Fibroblast of lung (primary cell): ENCODE measurements at places on chromosomes 11 and 22.

DNA sequence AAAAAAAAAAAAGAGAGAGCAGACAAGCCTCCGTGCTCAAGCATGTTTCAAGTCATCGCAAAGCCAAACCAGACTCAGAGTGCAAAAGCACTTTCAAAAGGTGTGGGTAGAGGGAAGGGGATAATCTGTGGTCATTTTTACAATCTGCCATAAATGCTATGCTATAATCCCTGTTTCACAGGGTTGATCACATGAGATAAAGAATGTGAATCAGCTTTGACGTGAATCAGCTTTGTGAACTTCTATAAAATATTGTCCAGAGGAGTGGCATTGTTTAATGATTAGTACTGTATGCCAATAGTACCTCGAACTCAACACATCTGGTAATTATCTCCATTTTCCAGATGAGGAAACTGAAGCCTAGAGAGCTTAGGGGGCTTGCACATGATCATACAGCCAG, 20.0 kb upstream of the POLD3 start:
- DNase-seq: no peak
- no peaks in the 10 kb centered on the region for H3K4me1 ChIP-seq
- no peak overlapping the region for H3K4me3 ChIP-seq
- no peaks in the 10 kb centered on the region for H3K36me3 ChIP-seq
- no peak overlapping the region for H3K27ac ChIP-seq

DNA sequence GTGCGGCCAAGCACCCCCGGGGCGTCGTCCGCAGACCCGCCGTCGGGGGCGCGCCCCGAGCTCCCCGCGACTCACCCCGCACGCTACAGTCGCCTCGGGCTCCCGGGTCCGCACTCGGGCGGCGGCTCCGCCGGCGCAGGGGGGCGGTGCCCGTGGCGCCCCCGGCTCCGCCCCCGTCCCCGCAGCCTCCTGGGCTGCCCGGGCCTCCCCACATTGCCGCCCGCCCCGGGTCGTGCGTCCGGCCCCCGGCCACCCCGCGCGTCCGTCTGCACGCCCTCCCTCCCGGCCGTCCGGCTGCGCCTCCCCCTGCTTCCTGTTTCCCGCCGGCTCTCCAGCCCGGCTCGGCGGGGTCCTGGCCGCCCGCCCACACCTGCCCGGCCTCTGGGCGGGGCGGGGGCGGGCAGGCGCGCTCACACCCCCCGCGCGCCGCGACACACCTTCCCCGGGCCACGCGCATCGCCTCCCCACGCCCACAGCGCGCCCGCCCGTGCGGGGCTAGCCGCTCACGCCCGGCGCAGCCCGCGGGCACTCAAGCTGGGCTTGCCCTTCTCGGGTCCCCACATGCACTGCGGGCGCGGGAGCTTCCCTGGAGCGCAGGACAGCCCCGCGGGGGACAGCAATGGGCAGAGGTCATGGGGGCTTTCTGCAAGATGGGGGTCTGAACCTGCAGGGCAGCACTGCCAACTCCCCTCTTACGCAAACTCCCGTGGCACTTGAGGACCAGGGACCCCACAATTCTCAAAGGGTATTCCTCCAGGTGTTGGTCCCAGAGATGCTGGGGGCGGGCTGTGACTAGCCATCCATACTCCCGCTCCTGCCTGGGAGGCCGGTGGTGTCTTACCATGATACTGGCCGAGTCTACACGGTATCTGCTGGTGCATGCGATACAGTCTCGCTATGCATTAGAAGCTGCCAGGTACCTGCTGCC, at the start of gene CARD10:
TSS of gene CARD10 (minus strand) at position 148 of the 928 bp plus-strand sequence. CDS start 215 bp downstream, outside the sequence.
- H3K27me3 ChIP-seq: no peaks in the 10 kb centered on the region
- peaks cover 4% of the 10 kb centered on the region for H3K4me1 ChIP-seq
- H3K4me3 ChIP-seq: peak within 1 kb of the TSS; percentile 62
- H3K27ac ChIP-seq: no peak within 1 kb of the TSS
- H3K36me3 ChIP-seq: peaks cover 2% of the 10 kb centered on the region

- H3K4me3 ChIP-seq: no peak overlapping the region
- no peak overlapping the region for H3K27ac ChIP-seq
- H3K36me3 ChIP-seq: no peaks in the 10 kb centered on the region
- no peaks in the 10 kb centered on the region for H3K4me1 ChIP-seq
- DNase-seq: no peak
These were observed 18.7 kb upstream of the NFAM1 start for GRCh38 chr22:42450862-42451261.

DNA sequence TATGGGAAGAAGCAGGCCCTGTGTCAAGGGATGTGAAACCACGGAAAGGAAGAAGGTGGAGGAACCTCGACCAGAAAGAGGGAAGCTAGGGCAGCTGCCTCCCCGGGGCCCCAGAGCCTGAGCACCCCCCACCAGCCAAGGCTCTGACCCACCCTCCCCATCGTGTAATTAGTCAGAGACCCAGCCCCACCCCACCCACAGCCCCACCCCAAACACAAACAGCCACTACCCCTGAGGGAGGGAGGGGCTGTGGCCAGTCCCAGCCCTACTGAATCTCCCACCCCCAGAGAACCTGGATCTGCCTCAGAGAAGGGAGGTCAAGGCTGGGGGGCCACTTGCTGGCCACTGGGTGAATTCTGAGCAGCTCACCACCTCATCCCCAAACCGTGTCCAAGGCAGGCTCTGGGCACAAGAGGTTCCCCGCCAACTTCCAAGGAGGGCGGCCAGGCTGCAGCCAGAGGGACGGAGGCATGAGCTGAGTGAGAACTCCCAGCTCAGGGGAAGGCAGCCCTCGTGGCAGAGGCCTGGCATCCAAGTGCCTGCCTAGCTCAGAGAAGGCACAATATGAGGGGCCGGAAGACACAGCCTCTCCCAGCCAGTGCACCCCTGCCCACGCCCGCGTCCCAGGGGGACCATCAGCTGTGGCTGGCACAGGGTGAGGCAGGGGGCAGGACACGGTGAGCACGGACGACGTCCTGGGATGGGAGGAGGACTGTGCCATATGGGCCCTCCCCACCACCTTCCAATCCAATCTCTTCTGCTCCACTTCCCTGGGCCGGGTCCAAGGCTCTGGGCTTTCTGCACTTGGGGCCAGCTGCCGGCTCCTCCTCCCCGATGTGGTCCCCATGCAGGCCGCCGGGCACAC, 2.7 kb downstream of the PLXNB2 start:
- DNase-seq: peak; percentile 34
- H3K4me1 ChIP-seq: peaks cover 57% of the 10 kb centered on the region
- H3K27me3 ChIP-seq: no peaks in the 10 kb centered on the region
- H3K36me3 ChIP-seq: peaks cover 13% of the 10 kb centered on the region
- peak overlapping the region; percentile 78 for H3K27ac ChIP-seq

DNA sequence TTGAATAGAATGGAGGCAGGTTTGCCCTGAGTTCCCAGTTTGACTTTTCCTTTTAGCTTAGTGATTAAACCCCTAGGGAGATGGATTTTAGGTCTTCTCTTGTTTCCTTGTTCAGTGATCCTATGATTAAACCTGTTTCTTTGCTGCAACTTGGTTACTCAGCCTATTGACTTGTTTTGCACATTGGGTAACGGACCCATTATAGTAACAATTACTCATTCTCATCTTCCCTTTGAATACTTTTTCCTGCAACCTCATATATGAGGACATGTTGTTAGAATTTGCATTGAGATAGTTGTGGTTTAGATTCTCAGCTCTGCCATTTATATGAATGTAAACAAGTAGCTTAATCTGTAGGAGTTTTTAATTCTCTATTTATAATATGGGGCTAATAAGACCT, 489.2 kb upstream of the CNTN5 start:
- no peaks in the 10 kb centered on the region for H3K36me3 ChIP-seq
- H3K27ac ChIP-seq: no peak overlapping the region

- no peak overlapping the region for H3K27ac ChIP-seq
- H3K4me3 ChIP-seq: no peak overlapping the region
- no peaks in the 10 kb centered on the region for H3K4me1 ChIP-seq
- no peak for DNase-seq
- H3K27me3 ChIP-seq: no peaks in the 10 kb centered on the region
- no peaks in the 10 kb centered on the region for H3K36me3 ChIP-seq
These were observed 452.9 kb downstream of the JRKL start for GRCh38 chr11:96842731-96843130.

GRCh38 chr11:28072321-28072720, 35.6 kb downstream of the KIF18A start:
- no peak overlapping the region for H3K4me3 ChIP-seq
- DNase-seq: peak; percentile 42
- no peaks in the 10 kb centered on the region for H3K27me3 ChIP-seq
- no peaks in the 10 kb centered on the region for H3K36me3 ChIP-seq
- peaks cover 3% of the 10 kb centered on the region for H3K4me1 ChIP-seq

DNA sequence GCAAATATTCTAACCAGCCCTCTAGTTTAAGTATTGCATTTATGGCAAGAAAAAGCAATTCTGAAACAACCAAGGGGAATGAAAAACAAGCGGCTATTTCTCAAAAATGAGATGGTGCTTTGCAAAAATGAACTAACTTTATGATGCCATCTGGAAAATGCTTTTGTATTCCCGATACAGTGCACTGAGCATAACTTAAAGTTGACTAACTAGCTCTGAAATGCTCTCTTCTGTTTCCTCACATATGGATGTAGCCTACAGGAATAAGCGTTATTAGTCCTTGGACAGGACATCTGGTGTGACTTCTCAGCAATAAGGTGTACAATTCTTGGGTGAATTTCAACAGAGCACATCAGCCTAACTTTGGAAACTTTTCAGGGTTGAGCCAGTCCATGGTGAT, 228.2 kb upstream of the DDI1 start:
- H3K36me3 ChIP-seq: no peaks in the 10 kb centered on the region
- no peak for DNase-seq
- H3K4me3 ChIP-seq: no peak overlapping the region
- H3K4me1 ChIP-seq: no peaks in the 10 kb centered on the region
- H3K27ac ChIP-seq: no peak overlapping the region
- H3K27me3 ChIP-seq: no peaks in the 10 kb centered on the region

GRCh38 chr11:1335811-1336761, 26.7 kb upstream of the TOLLIP start:
- H3K36me3 ChIP-seq: no peaks in the 10 kb centered on the region
- peaks cover 9% of the 10 kb centered on the region for H3K27me3 ChIP-seq
- DNase-seq: peak; percentile 59
- no peaks in the 10 kb centered on the region for H3K4me1 ChIP-seq
- H3K27ac ChIP-seq: no peak overlapping the region

DNA sequence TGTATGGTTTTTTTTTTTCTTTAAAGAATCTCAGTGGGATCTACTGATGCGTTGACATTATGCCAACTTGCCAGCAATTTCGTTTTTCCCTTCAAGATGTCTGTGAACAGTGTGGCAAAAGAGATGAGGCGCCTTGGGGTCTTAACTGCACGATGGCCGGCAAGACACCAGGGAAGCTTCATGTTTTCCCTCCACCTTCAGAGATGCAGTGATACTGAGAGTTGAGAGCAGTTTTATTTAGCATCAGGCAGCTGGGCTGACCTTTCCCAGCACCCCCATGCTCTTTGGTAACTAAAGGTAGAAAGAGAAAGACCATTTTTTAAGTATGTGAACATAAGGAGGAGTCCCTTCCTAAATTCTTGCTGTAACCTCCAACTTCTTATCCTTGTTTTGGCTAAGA, 11.7 kb upstream of the GRIK4 start:
- no peaks in the 10 kb centered on the region for H3K36me3 ChIP-seq
- no peak overlapping the region for H3K27ac ChIP-seq
- no peak overlapping the region for H3K4me3 ChIP-seq
- no peaks in the 10 kb centered on the region for H3K27me3 ChIP-seq
- H3K4me1 ChIP-seq: no peaks in the 10 kb centered on the region
- no peak for DNase-seq

- no peak overlapping the region for H3K27ac ChIP-seq
- no peak for DNase-seq
- no peaks in the 10 kb centered on the region for H3K27me3 ChIP-seq
- peaks cover 7% of the 10 kb centered on the region for H3K4me1 ChIP-seq
- no peak overlapping the region for H3K4me3 ChIP-seq
These were observed 97.9 kb upstream of the PITPNB start for GRCh38 chr22:28016781-28017557.

GRCh38 chr22:39130152-39130704, 22.3 kb downstream of the CBX7 start:
- no peaks in the 10 kb centered on the region for H3K27me3 ChIP-seq
- peaks cover 9% of the 10 kb centered on the region for H3K4me1 ChIP-seq
- H3K27ac ChIP-seq: no peak overlapping the region
- no peak for DNase-seq

DNA sequence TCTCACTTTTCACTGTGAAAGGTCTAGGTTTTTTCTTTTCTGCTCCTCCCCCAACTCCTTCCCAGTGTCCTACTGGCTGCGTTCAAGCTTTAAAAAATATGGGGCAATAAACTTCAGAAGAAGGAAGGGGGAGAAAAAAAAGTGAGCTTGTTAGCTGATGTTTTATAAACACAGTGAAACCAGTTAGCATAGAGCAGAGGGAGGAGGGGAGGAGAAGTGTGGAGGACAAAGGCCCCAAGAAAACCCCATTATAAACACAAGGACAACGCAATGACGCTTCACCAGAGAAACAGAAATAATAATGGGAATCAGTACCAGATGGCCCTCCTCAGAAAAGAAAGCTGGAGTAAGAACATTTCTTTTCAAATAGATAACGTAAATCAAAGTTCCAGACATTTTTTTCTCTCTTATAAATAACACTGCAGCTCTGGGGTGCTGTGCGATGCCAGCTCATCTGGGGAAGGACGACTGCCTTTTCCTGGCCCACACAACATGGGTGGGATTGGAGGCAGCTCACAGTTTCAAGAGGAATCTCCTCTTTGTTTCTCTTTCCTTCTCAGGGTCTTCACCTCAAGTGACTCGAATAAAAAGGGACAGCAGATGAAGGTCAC, 235.4 kb upstream of the NARS2 start:
- no peaks in the 10 kb centered on the region for H3K27me3 ChIP-seq
- H3K4me3 ChIP-seq: no peak overlapping the region
- H3K36me3 ChIP-seq: no peaks in the 10 kb centered on the region
- peak; percentile 94 for DNase-seq
- H3K27ac ChIP-seq: peak overlapping the region; percentile 77

DNA sequence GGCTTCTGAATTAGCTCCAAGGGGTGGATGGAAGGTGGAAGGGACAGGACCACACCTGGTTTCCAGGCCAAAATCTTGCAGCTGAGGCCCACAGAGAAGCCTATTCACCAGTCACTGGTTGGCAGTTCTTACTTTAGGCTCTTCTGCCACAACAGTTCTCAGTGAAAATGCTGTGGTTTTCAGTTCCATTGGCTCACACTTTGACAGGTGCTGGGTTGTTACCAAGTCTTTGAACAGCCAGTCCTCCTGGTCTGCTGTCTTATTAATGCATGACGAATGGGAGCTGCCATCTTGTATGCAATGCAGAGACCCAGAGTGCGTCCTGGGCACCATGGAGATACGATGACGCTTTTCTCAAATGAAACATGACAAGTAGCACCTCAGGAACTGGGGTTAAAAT, 232.0 kb upstream of the ZBED5 start:
- H3K27me3 ChIP-seq: no peaks in the 10 kb centered on the region
- no peak overlapping the region for H3K27ac ChIP-seq
- H3K4me1 ChIP-seq: no peaks in the 10 kb centered on the region
- no peak overlapping the region for H3K4me3 ChIP-seq
- no peaks in the 10 kb centered on the region for H3K36me3 ChIP-seq
- DNase-seq: no peak

- no peak overlapping the region for H3K4me3 ChIP-seq
- DNase-seq: no peak
- H3K27me3 ChIP-seq: no peaks in the 10 kb centered on the region
- peaks cover 10% of the 10 kb centered on the region for H3K4me1 ChIP-seq
These were observed 10.5 kb upstream of the MYEOV start for GRCh38 chr11:69283446-69283845.

- H3K4me1 ChIP-seq: no peaks in the 10 kb centered on the region
- peaks cover 2% of the 10 kb centered on the region for H3K27me3 ChIP-seq
- no peak overlapping the region for H3K27ac ChIP-seq
These were observed 42.7 kb upstream of the FGF3 start for GRCh38 chr11:69861901-69862300.

- H3K4me1 ChIP-seq: peaks cover 17% of the 10 kb centered on the region
- DNase-seq: no peak
- no peak overlapping the region for H3K27ac ChIP-seq
- no peak overlapping the region for H3K4me3 ChIP-seq
- H3K36me3 ChIP-seq: no peaks in the 10 kb centered on the region
These were observed 24.0 kb upstream of the CREB3L1 start for GRCh38 chr11:46253258-46254132.
